ENCODE measurements at places on chromosomes 1 and 21. TPM values are rescaled to one million over a fixed set of nuclear protein-coding genes. Genes with fewer than 3 reads are reported as not detected.

Gene ERG
- total RNA-seq, result 0.89 TPM

Gene LORICRIN
- total RNA-seq, result not detected

Gene IFT25
- 61.5 TPM for total RNA-seq

Gene TTC34
- 0.06 TPM for total RNA-seq

Gene PDE4B
- total RNA-seq, result 12.4 TPM

DNA sequence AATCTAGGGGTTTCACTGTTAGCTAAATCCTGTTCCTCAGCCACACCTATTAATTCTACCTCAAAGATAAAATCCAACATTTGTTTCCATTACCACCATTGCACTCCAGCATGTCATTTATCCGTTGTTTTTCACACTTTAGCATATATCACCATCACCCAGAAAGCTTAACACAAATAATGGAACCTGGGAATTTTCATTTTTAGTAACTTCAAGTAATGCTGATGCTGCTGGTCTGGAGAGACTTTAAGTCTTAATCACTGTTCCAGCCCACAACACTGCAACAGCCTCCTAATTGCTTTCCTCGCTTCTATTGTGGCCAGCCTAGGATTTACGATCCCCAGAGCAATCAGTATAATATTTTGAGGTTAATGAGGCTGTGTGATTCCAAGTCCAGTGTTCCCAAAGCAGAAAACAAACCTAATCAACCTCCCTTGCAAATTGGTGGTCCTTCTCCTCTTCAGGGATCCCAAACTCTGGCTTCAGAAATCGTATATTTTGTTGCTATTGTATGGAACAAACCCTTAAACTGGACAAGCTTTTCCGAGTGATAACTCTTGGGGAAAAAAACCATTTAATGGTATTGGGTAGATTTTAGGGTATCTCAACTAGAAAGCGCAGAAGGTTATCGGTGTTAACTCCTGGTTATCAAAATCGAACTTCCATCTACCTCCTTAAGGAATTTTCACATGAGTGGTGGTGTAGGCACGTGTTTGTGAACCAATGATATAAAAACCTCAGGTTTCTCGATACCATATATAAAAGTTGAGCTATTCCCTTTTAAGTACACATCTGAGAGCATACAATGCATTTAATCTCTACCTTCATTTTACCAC, 50.0 kb upstream of the BOLA1 start:
- DNase-seq, result no peak

GRCh38 chr1:241186716-241187115, 170.3 kb downstream of the RGS7 start:
- DNase-seq, result no peak

DNA sequence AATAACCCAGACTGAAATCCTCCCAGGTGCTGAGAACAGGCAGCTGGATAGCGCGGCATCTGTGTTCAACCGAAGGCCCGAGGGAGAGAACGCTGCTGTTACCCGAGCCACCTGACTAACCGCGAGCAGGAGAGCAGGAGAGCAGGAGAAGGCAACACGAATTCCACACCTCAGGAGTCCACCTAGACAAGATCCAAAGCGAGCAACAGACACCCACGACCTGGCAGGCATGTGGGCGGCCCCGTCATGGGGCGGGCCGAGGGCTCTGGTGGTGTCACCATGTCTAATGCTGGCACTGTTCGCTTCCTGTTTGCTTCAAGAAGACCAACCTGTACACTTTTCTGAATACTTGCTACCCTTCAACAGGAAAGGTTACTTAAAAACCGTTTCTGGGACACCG, 20.9 kb upstream of the SPATC1L start:
- DNase-seq, result no peak

DNA sequence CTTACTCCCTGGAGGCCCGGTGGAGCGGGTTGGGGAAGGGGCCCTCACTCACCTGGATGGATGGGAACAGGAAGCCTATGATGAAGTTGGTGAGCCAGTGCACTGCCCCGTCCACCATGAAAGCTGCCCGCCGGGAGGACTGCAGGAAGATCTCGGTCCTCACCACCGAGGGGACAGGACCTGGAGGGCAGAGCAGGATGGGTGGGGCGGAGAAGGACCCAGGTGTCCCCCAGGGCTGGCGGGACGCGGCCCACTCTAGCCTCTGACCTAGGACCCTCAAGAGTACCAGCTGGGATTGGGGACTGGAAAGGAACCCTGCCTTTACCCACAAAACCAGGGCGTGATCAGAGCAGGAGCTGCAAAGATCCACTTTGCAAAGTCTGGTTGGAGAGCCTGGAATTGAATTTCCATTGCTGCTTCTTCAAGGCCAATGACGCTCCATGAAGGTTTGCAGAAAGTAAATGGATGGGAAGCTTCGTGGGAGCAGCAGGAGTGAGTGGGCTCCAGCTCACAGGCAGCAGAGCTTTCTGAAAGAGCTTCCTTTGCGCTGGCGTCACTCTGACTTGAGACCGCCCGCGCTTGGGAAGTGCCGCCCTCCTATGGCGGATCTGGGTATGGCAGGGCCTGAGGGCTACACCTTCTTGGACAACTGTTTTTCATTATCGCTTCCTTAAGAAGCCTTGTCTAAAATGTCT, 21.4 kb downstream of the SLC2A7 start:
- DNase-seq, result peak; percentile 83

DNA sequence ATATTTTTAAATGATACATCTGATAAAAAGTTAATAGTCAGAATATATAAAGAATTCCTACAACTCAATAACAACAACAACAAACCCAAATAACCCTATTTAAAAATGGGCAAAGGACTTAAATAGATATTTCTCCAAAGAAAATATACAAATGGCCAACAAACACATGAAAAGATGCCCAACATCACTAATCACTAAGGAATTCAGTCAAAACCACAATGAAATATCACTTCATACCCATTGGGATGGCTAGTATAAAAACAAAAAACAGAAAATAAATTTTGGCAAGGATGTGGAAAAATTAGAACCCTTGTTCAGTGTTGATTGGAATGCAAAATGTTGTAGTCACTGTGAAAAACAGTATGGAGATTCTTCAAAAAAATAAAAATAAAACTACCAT, 184.8 kb upstream of the RAB4A start:
- peak; percentile 79 for DNase-seq

GRCh38 chr1:187091666-187092065, 262.9 kb downstream of the PLA2G4A start:
- DNase-seq, result no peak

DNA sequence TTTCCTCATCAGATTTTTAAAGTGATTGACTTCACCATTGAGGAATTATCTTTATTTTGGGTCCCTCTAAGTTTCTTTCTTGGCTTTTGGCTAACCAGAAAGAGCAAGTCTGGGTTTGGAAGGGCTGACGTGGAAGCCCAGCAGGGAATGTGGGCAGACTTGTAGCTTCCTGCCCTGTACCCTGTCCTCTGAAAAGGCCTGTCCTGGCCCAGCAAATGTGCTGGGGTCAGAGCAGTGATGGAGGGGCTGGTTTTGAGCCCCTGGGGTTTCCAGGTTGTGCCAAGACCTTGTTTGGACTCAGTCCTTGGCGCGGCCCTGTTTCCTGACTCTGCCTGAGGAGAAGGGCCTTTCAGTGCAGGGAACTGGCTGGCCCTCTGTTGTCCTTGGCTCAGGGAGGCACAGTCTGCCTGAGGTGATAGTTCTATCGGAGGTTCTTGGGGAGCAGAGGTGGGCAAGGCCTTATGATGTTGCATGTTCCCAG, 72.1 kb downstream of the UCK2 start:
- DNase-seq, result no peak

DNA sequence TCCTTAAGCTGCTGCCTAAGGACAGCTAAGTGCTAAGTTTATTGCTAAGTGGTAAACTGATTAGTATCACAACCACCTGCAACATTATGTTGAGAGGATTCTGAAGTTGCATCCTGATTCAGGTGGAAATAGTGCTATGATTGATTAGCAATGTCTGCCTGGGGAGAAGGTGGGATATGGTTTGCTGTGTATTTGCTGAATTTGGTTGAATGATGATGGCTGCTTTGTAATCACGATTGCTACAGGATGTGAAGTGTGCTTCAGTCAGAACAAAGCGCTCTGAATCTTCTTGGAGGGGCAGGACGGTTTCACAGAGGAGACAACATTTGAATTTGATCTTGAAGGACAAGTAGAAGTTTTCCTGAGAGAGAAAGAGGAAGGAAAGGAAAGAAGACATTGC, 226.0 kb downstream of the ST6GALNAC3 start:
- DNase-seq, result no peak

GRCh38 chr1:85616364-85616705, 35.8 kb downstream of the CCN1 start:
- DNase-seq, result no peak

- DNase-seq, result no peak
Measured at GRCh38 chr1:61198554-61198953, 116.2 kb downstream of the NFIA start.

GRCh38 chr1:161017756-161018630, 3.0 kb downstream of the F11R start:
- no peak for DNase-seq
